ENCODE measurements at places on chromosomes 12 and 14.
A peak's percentile ranks its signal among the peaks of the same experiment; 100 is the strongest.

DNA sequence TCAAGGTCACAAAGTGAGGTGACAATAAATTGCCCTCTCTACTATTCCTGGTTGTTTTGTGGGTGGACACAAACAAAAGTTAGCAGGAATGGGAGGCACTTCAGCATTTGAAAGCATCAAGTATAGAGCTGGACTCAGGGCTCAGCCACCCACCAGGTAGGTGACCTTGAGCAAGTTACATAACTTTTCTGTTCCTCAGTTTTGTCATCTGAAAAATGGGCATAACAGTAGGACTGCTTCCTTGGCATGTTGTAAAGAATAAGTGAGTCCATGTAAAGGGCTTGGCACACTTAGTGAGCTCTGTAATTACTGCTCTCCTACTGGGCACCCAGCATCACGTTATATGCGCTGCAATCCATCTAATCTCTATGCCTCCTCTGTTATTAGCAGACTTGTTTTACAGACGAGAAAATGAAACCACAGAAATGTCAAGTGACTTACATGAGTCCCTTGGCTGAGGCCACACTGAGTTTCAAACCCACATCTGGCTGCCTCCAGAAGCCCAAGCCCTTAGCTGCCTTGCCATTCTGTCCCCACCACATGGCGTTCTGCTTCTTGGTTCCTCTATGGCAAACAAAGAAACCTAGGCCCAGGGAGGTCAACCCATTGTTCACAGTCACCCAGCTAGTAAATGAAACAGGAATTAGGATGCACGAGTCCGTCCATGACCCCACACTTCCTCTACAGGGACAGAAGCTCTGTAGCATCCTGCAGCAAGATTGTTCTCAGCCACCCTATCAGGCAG lies 63.2 kb upstream of the SLC24A4 start:
- H3K27ac ChIP-seq, result no peak overlapping the region
- H3K27me3 ChIP-seq, result peaks cover 38% of the 10 kb centered on the region

DNA sequence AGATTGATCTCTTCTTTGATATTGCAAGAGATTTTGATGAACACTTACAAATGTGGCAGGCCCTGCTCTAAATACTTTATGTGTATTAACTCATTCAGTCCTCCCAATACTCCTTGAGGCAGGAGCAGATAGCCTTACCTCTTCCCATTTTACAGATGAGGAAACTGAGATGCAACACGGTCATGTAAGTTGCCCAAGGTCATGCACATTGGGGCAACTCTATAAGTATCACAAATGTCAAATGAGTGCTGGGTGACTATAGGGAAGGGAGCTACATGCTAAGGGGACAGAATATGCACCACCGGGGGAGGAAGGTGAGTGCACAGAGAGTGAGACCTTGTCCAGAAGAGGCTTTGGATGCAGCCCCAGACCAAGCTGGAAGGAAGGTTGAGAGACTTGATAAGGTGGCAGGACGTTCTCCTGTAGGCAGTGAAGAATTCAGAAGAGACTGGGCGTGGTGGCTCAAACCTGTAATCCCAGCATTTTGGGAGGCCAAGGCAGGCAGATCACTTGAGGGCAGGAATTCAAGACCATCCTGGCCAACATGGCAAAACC lies 132.3 kb upstream of the PWP1 start:
- peaks cover 4% of the 10 kb centered on the region for H3K36me3 ChIP-seq
- no peak overlapping the region for H3K27ac ChIP-seq
- no peaks in the 10 kb centered on the region for H3K27me3 ChIP-seq

GRCh38 chr12:109999983-110000505 lies 814 bp downstream of the ANKRD13A start:
- H3K27ac ChIP-seq, result peak overlapping the region; percentile 98
- peaks cover 29% of the 10 kb centered on the region for H3K4me1 ChIP-seq
- peak overlapping the region; percentile 99 for H3K4me3 ChIP-seq
- H3K36me3 ChIP-seq, result peaks cover 15% of the 10 kb centered on the region
- no peak for DNase-seq

DNA sequence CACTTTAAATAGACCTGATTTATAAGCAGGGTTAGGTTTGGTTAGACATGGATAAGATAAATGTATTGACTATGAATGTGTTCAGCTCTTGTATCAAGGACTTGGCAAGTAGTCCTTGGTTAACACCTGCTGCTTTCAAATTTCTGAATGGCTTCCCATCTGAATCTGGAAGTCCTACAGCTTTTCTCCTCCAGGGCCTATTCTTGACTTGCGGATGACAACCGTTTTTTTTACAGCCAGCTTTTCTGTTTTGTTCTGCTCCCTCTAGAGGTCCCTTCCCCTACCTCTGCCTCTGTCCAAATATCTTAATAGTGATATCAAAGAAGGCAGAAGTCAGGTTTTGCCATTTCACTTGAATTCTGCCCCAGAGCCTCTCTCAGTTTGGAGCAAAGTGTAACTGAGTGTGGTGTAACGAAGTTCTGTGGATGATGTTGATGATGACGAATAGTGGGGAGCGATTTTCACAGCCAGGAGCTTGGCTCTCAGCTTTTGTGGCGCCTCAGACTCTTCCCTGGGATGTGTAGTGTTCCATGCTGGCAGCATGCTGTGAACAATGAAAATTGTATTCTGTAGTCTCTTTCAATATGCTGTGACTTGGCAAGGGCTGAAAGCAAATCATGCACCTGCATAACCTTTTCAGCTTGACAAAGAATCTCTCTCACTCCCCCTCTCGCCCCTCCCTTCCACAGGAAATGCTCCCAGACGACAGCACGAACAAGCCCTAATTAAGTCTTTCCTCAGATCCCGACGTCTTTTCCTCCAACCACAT lies 5.0 kb upstream of the SLC4A8 start:
- no peaks in the 10 kb centered on the region for H3K27me3 ChIP-seq
- no peak overlapping the region for H3K27ac ChIP-seq
- no peak overlapping the region for H3K4me3 ChIP-seq

DNA sequence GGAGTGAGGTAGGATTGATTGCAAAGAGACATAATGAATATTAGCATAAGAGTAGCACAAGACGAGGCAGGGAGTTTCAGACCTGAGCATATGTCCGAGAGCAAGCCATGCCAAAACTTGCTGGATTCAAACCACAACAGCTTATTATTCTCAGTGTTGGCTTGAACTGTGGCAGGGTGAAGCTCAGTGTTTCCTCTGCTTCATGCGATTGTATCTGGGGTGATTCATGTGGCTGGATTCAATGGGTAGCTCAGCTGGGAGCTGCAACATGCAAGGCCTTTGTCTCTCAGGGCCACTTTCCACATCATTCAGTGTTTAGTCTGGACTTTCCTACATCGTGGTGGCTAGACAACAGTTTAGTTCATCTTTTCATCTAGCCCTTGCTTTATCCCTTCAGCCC lies 22.1 kb upstream of the E2F7 start:
- peaks cover 5% of the 10 kb centered on the region for H3K27me3 ChIP-seq
- peaks cover 7% of the 10 kb centered on the region for H3K4me1 ChIP-seq
- H3K4me3 ChIP-seq, result no peak overlapping the region
- DNase-seq, result no peak
- H3K27ac ChIP-seq, result no peak overlapping the region
- H3K36me3 ChIP-seq, result no peaks in the 10 kb centered on the region

GRCh38 chr12:2052826-2053678 lies at the start of gene CACNA1C:
Gene CACNA1C, plus strand, starts transcription at chr12:2052987. Its CDS starts 576 bp downstream, at chr12:2053563.
- peak; percentile 16 for DNase-seq
- H3K36me3 ChIP-seq, result peaks cover 2% of the 10 kb centered on the region

DNA sequence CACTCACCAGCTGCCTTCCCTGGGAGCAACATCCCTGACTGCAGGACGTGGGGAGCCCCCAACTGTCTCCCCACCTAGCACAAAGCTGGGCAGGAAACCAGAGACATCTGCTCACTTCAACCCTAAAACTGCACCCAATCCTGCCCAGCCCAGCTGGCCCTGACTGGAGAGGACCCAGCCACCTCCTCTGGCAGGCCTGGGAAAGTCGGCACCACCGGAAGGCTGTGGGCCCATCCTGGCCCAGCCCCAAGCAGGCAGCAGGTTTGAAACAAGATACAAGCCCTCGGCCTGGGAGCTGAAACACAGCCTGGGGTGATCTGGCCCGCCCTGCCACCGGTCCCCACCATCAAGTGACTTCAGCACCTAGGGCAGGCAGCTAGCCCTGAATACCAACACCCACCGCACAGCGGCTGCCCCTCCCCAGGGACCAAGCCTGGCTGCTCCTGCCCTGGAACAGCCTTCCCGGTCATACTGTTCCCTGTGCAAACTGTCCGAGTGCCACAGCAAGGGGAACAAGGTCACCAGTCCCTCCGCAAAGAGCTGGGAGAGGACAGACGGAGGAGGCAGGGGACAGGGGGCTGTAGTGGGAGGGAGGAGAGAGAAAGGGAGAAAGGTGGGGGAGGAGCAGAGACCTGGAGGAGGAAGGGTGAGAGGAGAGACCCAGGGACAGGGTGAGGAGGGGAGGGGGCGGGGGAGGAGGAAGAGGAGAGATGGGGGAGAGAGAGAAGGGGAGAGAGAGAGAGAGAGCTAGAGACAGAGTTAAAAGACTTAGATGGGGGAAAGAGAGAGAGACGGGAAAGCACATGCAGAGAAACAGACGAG lies 115.7 kb downstream of the RFLNA start:
- H3K27ac ChIP-seq, result no peak overlapping the region
- no peak overlapping the region for H3K4me3 ChIP-seq
- H3K4me1 ChIP-seq, result no peaks in the 10 kb centered on the region
- H3K27me3 ChIP-seq, result no peaks in the 10 kb centered on the region
- DNase-seq, result no peak

Data from stimulated activated naive B cell treated with anti-CD40 and anti-IgM and Interleukin-4, amounts not matched to agents 10 μg/mL and 1 μg/mL and 100 μg/mL, for 72 hours (primary cell).